ENCODE measurements at places on chromosomes 2 and 18.

DNA sequence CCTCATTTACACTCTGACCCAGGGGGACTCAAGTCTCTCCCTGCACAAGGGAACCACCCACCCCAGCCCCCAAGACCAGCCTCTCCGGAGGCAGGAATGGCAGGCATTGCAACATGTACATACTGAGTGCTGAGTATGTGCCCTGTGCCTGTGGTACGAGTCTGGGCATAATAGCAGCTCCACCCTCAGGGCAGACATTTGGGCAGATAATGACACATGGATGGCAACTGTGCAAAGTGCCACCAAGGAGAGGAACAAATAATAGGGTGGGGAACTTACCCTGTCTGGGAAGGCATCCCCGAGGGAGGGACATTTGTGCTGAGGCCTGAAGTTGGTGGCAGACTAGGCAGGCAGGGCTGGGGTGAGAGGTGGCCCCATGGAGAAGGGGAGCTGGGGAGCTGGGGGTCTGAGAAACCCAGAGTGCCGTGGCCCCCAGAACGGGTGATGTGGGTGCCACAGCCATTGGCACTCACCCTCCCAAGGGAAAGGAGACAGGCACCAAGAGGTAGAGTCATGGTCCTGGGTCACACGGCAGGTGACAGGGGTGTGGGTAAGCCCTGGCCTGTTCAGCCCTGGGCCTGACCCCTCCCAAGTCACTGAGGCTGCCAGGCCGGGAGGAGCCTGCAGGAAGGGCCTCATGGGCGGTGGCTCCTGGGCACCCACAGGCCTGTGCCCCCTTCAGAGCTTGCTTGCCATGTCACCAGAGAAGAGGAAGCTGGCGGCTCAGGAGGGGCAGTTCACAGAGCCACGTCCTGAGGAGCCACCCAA, 15.7 kb upstream of the GPR17 start:
- DNase-seq: peak; percentile 72

DNA sequence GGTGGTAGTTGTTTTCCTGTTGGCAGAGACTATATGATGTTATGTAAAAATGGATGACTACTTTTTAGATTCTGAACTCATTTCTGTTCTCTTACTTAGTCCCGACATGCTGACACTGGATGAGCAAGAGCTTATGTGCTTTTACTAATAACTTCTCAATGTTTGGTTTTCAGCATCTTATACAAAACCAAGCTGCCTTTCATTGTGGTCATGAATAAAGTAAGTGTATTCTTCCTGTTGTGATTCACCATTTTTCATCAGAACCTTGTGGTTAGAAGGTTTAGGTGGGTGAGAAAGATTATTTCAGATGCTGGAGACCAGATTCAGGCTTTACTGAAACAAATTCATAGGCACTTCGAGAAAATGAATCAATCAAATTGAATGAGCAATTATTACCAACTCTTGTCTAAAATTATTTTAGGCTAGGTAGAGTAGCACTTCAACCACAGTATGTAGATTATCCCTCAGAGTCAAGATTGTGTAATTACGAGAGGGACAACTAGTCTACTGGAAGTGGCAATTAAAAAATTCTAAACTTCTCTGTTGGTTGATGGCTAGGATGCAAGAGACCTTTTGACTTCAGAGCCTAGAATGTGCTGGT, 9.3 kb downstream of the GPN1 start:
- DNase-seq: no peak

DNA sequence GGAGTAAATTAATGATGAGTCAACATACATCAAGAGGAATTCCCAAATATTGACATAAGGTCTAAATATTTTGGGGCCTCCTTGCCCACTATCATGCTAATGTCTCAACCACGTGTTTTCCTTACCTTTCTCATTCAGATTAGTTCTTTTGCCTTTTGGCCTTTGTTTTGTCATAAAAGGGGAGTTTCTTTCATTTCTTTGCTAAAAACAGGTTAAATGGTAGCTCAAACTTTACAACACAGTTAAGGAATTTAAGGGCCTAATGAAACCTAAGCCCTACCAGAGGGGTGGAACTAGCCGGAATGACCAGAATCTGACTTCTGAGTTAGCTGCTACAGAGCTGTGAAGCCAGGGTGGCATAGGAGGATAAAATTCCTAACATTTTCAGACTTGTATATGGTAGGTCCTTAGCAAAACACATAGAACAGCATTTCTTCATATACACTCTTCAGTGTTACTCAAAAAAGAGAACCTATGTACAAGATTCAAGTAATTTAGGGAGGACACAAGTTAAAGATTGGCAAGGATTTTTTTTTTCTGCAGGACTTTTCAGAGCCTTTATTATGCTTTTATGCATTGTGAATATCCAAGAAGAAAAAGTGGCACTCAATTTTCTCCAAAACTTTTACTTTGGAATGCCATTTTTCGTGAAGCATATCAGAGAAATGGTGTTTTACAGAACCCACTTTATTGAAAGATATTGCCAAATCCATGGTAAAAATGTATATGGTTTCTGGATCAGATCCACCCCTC, 633.1 kb downstream of the ARHGAP15 start:
- DNase-seq: no peak

GRCh38 chr2:53508667-53509066, 258.9 kb upstream of the CHAC2 start:
- peak; percentile 3 for DNase-seq

DNA sequence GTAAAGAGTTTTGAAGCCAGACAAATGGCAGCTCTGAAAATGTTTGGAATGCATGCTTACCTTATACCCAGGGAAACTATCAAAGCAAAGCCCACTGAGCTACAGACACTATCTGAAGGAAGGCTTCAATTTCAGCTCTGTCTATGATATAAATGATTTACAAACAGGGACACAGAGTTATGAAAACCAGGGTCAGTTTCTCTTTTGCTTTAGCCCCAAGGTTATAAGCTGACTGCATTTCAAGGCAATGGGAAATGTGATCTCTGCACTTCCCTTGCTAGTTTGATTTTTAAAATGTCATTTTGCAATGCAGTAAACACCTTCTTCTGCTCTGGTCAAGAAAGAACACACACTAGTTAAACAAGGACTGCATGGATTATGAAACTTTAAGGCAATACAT, 65.2 kb upstream of the CCDC195 start:
- DNase-seq: no peak

GRCh38 chr18:41751161-41751560, 203.9 kb upstream of the PIK3C3 start:
- no peak for DNase-seq

- no peak for DNase-seq
Observed at GRCh38 chr2:170253721-170254230, 75.8 kb downstream of the MYO3B start.

DNA sequence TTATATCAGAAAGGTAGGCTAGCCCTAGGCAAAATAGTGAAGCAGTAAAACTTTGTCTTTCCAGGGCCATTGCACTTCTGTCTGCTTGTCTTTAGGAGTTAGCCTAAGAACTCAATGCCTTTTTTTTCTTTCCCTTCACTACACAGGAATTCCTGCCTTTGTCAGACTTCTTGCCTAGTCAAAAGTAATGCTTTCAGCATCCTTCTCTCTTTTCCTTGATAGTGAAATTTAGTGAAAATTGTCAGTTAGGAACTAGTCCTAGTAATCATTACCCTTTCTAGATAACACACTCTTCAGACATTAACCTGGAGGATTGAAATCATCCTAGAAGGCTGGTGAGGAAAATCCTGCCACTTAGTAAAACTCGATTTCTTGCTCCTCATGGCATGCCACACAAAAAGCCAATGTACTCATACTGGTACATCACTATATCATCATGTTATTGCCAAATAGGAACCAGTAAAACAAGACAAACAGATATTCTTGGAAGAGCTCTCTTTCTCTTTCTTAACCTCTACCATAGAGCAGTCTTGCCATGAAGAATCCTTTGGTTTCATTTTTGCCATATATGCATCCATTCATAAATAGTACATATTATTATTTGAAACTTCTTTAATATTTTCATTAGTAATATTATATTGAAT, 320.5 kb downstream of the CTNNA2 start:
- DNase-seq: no peak

- DNase-seq: no peak
Observed at GRCh38 chr18:21315741-21316197, 73.7 kb downstream of the GREB1L start.

DNA sequence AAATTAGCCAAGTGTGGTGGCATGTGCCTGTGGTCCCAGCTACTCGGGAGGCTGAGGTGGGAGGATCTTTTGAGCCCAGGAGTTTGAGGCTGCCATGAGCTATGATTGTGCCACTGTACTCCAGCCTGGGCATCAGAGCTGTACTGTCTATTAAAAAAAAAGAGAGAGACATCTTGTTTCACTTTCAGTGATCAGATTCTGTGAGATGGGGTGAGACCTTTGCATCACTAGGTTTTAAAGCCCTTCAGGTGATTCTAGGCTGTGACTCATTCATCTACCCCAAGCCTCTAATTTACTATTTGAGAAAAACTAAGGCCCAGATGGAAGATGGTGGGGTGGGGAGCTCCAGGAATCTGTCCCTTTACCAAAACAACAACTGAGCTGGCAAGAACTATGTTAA, 7.1 kb downstream of the C2orf92 start:
- no peak for DNase-seq

DNA sequence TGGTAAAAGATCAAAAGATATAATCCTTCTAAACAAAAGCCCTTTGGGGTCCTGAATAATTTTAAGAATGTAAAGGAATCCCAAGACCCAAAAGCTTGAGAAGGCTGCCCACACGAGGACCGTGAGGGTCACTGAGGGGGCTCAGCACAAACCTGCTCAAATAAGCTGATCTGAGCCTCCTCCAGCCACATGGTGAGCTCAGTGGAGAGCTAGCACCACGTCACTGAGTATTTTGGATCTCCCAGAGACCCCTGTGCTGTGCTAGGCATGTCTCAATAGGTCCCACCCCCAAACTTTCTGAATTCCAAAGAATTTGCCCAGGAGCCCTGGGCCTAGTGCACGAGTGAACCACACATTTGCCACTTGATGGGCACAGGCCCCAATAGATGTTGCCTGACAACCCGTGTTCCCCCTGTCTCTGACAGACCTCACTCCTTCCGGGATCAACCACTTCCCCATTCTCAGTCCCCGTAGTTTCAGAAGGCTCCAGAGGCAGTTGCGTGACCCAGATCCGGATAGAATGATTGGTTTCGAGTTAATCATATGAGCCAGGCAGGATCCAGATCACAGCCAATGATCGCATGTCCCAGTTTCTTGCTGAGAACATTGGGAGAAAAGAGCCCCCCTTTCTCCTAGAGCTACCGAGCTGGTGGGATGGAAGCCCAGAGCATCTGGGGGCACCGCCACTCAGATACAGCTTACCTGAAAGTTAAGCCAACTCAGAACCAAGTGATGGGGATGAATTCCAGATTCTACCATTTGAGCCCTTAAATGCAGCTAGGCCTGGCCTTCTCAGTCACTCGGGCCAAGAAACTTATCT, 203.8 kb downstream of the TNS1 start:
- peak; percentile 93 for DNase-seq

DNA sequence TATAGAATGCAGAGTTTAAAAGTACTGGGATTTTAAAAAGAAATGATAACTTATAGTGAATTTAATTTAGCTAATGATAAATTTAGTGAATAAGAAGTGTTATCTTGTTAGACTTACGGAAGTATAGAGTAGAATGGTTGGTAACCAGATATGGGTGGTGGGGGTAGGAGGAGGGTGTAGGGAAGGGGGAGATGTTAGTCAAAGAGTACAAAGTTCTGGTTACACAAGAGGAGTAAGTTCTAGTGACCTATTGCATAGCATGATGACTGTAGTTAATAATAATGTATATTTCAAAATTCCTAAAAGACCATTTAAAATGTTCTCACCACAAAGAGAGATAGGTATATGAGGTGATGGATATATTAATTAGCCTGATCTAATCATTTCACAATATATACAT, 184.8 kb upstream of the STON1 start:
- DNase-seq: no peak

- DNase-seq: no peak
Observed at GRCh38 chr2:202066875-202067274, 6.2 kb upstream of the KIAA2012 start.

DNA sequence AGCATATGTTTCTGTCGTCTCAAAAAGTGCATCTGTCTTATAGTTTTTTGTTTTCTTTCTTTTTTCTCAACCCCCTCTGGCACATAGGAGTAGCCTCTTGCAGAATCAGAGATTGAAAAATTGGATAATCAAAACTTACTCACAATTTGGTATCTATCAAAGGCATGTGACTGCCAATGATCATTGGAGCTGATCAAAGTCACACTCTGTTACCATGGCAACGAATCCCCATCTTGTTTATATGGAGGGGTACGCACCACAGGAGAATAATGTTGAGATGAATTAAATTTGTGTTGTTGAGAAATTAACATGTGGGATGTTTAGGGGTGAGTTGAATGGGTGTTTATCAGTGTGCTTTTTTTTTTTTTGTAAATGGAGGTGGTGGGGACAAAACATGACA, 458.3 kb upstream of the FANCL start:
- DNase-seq: no peak

- DNase-seq: peak; percentile 70
Observed at GRCh38 chr2:62192811-62193210, 3.1 kb upstream of the B3GNT2 start.

DNA sequence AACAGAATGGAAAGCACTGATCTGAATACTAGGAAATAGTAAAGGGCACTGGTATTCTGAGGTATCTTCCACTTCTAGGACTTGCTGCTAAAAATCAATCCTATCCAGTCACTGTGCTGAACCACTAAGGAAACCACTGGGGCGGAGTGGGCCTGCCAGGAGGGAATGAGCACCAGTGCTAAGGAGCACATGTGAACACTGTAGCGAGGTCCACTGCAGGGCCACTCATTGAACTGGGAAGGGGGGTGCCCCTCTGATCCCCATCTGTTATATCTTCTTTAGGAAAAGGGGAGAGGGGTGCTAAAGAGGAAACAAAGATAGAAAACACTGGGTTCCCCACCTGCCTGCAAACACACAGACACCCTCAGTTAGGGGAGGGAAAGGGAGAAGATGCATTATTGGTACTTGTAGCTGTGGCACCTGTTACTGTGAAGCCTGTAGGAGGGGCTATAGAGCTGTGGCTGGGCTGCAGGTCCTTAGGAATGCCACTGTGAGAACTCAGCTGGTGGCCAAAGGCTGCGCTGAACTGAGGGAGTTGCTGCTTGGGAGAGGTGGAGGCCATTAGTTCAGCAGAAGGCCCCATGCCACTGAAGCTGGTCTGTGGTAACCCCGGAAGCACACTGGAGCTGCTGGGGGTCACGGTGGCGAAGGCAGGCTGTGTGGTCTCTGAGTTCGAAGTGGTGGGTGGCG, 81.8 kb downstream of the INO80D start:
- peak; percentile 73 for DNase-seq

DNA sequence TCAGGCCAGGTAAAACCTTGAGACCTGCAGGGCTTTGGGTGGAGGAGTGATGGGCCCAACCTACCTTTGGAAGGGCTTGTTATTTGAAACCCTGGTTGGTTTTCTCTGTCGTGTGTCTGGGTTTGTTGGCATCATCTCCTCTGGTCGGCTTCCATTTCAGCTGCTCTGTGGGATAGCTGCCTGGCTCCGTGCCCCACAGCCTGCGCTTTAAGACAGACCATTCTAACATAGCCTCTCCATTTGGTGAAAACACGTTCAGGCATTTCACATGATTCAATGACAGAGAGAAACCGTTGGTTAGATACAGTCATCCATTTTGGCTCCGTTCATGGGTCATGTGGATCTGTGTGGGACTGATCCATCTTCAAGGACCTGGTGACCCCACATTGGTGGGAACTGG, 37.0 kb upstream of the LYPD6B start:
- no peak for DNase-seq
